Right renal pelvis (tissue), 4 donors: ENCODE measurements at places on chromosomes 6 and 20.

DNA sequence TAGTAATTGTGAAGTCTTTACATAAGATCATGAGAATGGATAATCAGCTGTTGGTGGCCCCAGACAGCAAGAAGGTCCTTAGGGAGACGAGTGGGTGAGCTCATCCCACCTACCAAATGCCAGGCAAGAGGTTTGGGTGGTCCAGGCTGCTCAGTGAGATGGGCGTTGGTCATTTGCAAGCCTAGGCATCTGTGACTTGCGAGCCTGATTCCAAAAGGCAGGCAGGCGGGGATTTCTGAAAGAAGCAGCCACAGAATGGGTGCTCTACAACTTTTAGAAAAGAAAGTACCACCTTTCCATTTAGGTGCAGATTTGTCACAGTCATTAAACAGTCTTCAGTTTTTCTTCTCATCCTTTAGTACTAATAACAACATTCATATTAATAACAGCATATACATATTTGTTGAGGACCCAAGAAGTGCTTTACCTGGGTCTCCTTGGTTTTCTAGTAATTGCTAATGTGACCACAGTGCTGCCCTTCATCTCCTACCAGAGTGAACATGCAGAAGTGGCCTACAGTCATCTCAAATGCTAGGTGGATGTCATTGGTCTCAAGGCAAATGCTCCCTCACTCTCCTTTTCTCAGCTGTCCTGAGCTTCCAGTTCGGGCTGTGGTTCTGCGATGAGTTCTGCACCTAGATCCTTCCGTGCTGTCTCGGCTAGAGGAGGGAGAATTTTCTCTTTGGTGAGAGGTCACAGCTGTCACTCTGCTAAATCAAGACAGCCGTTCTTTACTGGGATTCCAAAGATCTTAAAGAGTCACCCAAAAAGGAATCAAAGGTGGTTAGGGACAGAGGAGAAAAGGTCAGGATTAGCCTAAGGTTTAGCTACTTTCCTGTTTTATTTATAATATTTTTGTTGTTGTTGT lies 2.7 kb downstream of the WRNIP1 start:
- no peak for DNase-seq

- DNase-seq: no peak
These were observed 114.7 kb downstream of the PRIM2 start for GRCh38 chr6:57432157-57432556.

DNA sequence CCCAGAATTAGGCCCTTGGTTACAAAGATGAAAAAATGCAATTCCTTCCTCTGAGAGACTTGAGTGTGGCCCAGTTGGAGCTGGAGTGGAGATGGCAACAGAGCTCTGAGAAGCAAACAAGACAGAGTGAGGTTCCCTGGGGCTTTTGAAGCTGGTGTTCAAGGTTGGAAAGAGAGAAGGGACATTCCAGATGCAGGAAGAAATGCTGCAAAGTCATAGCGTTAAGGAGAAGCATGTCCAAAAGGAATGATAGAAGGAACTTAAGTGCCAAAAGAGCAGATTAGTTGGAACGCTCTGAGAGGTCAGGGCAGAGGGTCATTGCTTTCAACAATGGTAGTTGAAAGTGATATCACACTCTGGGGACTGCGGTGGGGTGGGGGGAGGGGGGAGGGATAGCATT lies 251.8 kb downstream of the TBC1D7 start:
- DNase-seq: no peak

GRCh38 chr20:10014431-10014830 lies 20.4 kb upstream of the ANKEF1 start:
- no peak for DNase-seq

- DNase-seq: no peak
These were observed 125.8 kb upstream of the CST7 start for GRCh38 chr20:24823176-24823784.
